ENCODE measurements at places on chromosomes 12 and 14. TPM values are rescaled to one million over a fixed set of nuclear protein-coding genes. Genes with fewer than 3 reads are reported as not detected.
A peak's percentile ranks its signal among the peaks of the same experiment; 100 is the strongest.

GRCh38 chr14:74500417-74501134 is 7.0 kb downstream of the ISCA2 start:
- DNase-seq: no peak

GRCh38 chr14:104214431-104215218 is 76.2 kb downstream of the KIF26A start:
- no peak for DNase-seq

DNA sequence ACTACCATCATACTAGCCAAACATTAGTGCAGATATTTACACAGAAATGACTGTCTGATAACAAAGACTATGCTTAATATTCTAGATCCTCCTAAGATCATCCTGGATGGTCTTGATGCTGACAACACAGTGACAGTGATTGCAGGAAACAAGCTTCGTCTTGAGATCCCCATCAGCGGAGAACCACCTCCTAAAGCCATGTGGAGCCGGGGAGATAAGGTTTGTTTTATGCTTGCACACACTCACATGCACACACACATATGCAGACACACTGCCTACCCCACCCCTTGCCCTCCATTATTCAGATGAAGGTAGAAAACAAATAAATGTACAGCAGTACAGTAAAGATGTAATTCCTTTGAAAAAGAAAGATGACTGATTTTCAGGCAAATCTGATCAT is 44.4 kb upstream of the CHPT1 start:
- no peak for DNase-seq

GRCh38 chr12:105740369-105740768 is 398.4 kb downstream of the NUAK1 start:
- DNase-seq: no peak

DNA sequence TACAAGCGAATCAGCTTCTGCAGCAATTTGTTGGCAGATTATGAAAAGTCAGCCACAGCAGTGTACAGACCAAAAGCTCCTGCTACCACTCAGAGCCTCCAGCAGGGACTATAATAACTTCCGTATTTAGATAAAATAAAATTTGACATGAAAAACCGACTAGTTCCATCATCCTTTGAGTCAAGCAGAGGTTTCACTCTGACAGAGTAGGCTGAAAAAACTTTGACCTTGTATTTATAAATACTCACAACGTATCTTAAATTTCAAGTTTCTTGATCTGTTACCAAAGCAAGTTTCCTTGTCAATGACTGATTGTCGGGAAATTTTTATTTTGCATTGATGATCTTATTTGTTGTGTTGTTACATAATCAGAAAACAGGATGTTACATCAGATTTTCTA is 283.4 kb downstream of the DAD1 start:
- no peak for DNase-seq

- DNase-seq: no peak
Measured at GRCh38 chr12:38541849-38542248, 225.3 kb downstream of the ALG10B start.

- no peak for DNase-seq
Measured at GRCh38 chr12:93713800-93714199, 36.6 kb downstream of the CRADD start.

- DNase-seq: no peak
Measured at GRCh38 chr12:38350342-38351174, 34.0 kb downstream of the ALG10B start.

DNA sequence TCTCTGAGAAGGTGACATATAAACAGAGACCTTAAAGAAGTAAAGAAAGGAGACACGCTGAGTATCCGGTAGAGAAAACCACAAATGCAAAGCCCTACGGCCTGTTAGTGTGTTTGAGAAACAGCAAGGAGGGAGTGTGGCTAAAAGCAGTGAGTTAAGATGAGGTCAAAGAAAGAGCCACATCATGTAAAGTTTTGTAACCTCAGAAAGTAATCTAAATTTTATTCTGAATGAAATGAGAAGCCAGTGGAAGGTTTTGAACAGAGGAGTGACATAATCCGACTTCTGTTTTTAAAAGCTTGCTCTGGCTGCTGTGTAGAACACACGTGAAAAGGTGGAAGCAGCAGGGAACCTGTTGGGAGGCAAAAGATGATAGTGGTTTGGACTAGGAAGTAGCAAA is 32.6 kb downstream of the PPP2R5E start:
- DNase-seq: no peak

DNA sequence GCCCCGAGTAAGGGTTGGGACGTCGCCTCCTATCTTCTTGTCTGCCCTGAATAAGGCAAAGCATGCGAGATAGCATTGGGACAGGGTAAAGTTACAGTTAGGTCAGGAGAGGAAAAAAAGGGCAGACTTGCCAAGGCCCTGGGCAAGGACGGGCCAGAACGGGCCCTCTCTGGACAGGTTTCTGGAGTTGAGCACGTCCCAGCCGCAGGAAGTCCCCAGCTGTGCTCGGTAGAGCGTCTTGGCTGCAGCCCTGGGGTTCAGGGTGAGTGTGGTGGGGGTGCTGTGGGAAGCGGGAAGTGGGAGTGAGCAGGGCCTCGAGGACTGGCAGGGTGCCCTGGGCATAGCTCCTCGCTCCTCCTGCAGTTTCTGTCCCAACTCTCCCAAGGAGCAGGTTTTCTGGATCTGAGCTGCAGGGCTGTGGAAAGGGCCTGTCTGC is 5.4 kb downstream of the RPS6KL1 start:
- no peak for DNase-seq

- no peak for DNase-seq
Measured at GRCh38 chr14:52834440-52834842, 43.0 kb upstream of the GNPNAT1 start.

GRCh38 chr14:37544407-37544806 is 50.6 kb downstream of the FOXA1 start:
- DNase-seq: no peak

DNA sequence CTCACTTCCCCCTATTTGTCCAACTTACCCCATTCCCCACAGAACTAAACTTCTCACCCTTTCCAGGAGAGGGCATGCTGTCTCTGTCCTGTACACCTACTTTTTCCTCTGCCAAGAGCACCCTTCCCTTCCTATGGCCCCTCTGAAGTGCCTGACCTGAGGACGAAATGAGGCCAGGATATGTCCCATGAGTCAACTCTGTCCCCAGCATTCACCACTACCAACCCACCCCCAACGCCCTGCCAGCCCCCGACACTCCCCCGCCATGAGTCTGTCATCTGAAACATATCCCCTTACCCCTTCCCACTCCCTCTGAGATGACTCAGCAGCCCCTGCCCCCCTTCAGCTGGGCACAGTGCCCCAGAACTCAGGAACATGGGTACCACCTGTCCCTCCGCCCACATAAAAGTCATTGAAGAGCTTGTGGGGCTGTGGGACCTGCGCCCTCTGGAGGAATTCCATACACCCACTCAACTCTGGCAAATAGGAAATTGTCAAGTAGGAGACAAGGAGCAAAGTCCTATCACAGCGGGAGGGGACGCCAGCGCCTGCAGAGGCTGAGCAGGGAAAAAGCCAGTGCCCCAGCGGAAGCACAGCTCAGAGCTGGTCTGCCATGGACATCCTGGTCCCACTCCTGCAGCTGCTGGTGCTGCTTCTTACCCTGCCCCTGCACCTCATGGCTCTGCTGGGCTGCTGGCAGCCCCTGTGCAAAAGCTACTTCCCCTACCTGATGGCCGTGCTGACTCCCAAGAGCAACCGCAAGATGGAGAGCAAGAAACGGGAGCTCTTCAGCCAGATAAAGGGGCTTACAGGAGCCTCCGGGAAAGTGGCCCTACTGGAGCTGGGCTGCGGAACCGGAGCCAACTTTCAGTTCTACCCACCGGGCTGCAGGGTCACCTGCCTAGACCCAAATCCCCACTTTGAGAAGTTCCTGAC is 26.3 kb downstream of the ITGA7 start:
- DNase-seq: peak; percentile 93

GRCh38 chr12:104285740-104286515 is 17.6 kb upstream of the EID3 start:
- DNase-seq: no peak

- no peak for DNase-seq
Measured at GRCh38 chr12:71708658-71709057, 22.8 kb downstream of the TMEM19 start.

GRCh38 chr12:93884794-93885460 is 207.8 kb downstream of the CRADD start:
- DNase-seq: no peak

- DNase-seq: no peak
Measured at GRCh38 chr12:113479590-113480335, 8.1 kb upstream of the LHX5 start.

DNA sequence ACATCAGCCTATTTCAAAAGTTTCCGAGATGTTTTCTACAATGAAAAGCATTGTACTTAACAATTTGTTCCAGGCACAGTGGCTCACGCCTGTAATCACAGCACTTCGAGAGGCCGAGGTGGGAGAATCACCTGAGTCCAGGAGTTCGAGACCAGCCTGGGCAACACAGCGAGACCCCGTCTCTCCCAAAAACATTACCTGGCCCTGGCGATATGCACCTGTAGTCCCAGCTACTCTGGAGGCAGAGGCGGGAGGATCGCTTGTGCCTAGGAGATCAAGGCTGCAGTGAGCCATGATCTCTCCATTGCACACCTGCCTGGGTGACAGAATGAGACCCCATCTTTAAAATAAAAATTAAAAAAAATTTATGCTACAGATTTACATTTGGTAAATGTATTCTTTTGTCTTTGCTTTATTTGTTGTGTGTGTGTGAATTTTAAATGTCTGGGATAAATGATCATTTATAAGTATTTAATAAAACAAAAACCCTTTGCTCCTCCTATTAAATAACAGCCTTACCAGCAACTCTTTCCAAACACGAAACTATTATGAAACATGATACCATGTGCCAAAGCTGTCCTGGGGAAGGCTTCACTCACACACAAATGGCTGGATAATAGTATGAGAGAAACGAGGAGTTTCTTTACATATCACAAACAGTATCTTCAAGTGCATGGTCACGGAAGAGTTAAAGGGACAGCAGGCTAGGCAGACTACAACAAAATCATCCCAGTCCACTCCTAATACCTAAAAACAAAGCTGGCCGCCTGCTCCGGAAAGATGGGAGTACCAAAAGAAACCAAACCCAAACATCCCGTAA is 1.1 kb downstream of the ATXN3 start:
- DNase-seq: no peak

DNA sequence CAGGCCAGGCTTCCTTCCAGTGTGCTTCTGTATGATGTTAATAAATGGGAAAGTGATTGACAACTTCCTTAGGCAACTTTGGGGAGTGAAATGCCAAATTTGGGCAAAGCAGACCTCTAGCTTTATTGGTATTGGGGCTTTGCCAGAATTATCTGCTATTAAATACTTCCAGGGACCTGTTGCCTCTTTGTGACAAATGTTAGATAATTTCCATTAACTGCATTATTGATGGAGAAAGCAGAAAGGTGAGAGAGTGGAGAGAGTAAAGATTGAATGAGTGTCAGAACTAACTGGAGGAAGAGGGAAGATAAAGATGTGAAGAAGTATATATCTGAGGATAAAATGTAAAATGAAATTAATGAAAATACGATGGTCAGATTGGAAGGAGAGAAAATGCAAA is 94.5 kb downstream of the CACNA1C start:
- no peak for DNase-seq

Gene RBM25
- total RNA-seq: 21.7 TPM

Gene ANKS1B
- total RNA-seq: 3.6 TPM

Gene CATSPERB
- not detected for total RNA-seq
